ENCODE measurements at places on chromosomes 3 and 15.
A peak's percentile ranks its signal among the peaks of the same experiment; 100 is the strongest.

DNA sequence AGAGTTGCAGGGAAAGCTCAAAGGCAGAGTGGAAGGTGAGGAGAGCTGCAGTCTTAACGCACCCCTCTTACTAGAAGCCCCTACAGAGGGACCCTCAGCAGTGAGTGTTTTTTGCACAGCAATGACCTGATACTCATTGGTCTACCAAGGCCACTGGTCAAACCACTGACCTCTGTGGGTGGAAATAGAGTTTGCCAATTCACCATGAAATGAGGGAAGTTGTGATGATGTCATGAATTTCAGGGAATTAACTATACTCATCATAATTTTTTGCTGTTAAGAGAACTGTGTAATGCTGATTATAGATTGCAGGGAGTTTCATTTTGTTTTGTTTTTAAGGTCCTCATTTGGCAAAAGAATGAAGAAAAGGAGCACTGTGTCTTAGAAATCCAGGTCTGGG lies 101.7 kb upstream of the SMAD3 start:
- no peak for DNase-seq

GRCh38 chr15:49421991-49422390 lies 1.1 kb upstream of the FGF7 start:
- DNase-seq, result peak; percentile 69

DNA sequence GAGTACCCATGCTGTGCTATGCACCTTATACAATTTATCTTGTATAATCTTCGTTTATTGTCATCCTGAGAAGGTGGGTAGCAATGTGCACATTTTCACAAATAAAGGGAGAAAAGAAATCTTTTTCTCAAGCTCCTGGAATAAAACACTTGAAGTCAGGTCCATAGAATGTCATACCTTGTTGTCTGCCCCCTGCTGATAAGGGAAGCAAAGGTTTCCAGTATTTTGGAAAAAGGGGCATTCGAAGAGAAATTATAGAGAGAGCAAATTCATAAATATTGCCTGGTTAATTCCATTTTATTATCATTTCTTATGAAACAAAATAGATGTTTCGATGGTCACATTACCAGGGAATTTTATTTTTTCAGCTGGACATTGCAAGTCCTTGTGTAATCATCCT lies 277.8 kb downstream of the RAP2B start:
- DNase-seq, result no peak

GRCh38 chr3:172291650-172292049 lies 156.6 kb downstream of the GHSR start:
- DNase-seq, result no peak

DNA sequence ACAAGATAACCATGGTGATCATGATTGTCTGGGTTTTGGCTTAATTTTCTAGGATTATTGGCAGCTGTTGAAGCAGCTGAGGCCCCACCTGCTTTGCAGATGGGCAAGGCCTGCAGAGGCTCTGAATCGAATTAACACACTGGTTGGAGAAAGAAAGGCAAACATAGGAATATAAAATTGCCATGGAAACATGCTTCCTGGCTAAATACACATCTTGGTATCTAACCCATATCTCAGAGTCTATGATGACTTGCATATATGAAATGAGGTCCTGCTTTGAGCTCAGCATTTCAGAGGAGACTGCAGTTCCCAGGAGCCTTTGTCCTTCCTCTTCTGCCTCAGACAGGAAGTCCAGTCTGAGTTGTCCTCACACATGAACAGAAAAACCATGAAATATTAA lies 24.3 kb upstream of the SV2B start:
- no peak for DNase-seq

GRCh38 chr3:185744997-185745843 lies 79.6 kb downstream of the IGF2BP2 start:
- DNase-seq, result peak; percentile 98

DNA sequence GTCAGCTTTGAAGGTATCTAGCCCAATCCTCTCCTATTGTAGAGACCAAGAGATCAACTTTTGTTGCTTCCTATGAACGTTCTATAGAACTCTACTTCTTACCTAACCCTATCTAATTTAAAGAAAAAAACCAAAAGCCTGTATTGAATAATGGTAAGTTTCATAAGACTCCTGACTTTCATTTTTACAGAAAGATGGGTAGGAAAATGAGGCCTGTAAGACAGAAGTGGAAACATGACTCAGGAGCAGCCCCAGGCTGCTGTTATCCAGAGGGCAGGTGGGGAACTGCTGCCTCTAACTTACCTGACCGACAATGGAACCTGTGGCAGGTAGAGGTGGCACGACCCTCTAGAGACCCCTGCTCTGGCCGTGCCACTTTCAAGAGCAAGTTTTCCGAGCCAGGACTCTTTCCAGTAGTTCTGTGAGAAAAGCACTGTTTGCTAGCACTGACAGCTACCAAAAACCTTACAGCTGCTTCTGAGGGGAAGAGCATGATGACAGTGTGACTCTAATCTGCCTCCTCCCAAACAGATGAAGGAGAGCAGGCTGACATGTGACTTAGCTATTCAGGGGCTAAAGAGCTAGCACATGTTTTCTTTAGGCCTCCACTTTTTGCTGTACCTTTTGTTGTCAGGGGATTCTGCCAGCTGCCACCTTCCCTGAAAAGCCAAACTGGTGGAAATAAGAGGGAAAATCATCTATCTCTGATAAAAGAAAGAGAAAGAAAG lies 17.5 kb downstream of the POPDC2 start:
- peak; percentile 33 for DNase-seq

- DNase-seq, result no peak
These were observed 3.6 kb upstream of the COL6A5 start for GRCh38 chr3:130341882-130342281.

DNA sequence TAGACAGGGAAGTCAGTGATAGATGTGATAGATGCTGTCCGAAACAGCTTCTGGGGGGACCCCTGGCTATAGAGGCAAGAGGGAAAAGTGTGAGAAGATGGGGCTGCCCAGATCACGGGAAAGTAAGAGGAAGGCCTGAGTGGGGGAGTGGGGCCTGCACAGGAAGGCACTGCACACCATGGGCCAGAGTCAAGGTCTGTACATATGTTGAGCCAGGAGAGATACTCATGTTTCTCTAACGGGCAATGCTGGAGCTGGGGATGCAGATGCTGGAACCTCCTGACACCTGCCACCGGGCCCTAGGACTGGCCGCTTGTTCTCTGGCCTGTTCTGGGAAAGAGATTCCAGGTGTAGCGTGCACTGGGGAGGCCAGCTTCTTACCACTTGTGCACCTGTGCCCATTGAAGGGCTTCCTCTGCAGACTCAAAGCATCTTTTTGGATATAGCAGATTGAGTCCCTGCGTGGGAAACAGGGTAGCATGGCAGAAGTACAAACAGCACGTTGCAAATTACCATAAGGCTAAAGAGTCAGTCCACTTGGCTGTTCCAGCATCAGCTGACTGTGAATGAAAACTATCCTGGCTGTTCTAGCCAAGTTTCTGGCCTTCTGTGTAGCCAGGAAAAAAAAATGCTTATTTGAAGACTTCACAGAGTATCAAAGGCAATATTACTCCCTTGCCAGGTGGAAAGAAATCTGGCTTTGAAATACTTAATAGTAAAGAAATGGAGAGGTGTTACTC lies 77.1 kb upstream of the GSK3B start:
- DNase-seq, result peak; percentile 54

DNA sequence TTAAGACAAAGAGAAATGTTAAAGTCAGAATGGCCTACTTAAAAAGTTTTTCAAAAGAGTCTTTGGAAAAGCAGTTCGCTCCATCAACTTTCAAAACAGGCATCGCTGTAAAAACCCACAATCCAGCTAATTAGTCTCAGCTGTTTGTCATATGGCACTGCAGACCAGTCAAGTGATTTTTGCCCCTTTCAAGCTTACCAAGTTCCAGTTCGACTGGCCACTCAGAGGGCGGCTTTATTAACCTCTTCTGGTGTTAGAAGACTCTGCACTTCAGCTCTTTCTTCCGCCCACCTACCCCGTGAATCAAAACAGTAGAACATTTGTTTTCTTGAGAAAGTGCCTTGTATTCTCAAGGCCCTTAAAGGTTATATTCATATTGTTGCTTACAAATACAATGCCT lies 19.3 kb downstream of the RAB27A start:
- no peak for DNase-seq

GRCh38 chr3:139638518-139638917 lies 39.3 kb downstream of the NMNAT3 start:
- DNase-seq, result no peak

DNA sequence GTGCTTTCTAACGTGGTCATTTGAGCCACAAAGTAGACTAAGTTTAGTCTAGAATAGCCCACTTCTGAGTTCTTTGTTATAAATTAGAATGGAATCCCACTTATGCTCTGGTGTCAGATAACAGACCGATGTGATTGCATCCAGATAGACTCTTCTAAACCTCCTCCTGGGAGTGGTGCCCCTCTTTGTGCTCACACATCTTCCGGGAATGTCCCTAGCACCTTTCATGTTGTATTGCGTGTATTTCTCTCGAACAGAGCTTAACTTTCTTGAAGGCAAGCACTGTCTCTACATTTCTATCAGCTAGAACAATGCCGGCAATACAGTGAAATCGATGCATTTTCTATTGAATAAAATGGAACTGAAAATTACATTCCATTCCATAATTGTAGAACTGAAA lies 23.0 kb downstream of the CP start:
- peak; percentile 5 for DNase-seq

DNA sequence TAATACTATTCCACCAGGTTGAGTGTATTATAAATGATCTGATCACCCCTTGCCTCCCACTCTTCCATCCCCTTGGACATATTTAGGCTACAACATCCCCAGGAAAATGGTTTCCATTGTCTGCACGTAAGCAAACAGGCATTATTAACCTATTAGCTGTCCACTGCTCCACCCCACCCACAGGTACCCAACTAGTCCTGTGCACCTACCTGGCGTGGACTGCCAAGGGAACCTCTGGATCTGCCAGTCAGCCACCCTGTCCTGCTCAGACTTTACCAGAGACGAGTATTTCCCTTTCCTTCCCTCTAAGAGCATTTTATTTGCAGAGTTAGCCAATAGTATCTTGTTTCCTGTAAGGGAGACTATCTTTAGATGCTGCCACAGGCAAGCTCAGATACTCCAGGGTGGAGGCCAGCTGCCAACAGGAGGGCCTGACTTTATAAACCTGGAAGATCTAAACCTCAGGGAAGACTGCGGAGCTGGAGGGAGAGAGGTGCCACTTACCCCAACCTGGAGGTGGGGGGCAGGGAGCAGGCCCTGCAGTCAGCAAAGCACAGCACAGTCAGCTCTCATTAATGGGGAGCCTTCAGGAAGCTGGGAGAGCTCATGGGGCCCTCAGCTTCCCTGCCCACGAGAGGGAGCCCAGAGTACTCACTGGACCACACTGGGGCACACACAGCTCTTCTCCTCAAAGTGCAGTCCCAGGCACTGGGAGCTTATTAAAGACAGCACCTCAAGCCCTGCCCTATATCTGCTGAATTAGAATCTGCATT lies at the start of gene CX3CR1:
TSS of gene CX3CR1 (minus strand) at position 292 of the 773 bp plus-strand sequence. CDS start 13,527 bp downstream, outside the sequence.
- DNase-seq, result no peak

GRCh38 chr3:78900880-78901279 lies 866.9 kb downstream of the ROBO1 start:
- no peak for DNase-seq

- no peak for DNase-seq
These were observed 16.3 kb upstream of the NEK10 start for GRCh38 chr3:27385504-27385903.

- DNase-seq, result no peak
These were observed 150.5 kb upstream of the IQSEC1 start for GRCh38 chr3:13223574-13224237.

- no peak for DNase-seq
These were observed 38.8 kb downstream of the DNAJC13 start for GRCh38 chr3:132456136-132456535.

DNA sequence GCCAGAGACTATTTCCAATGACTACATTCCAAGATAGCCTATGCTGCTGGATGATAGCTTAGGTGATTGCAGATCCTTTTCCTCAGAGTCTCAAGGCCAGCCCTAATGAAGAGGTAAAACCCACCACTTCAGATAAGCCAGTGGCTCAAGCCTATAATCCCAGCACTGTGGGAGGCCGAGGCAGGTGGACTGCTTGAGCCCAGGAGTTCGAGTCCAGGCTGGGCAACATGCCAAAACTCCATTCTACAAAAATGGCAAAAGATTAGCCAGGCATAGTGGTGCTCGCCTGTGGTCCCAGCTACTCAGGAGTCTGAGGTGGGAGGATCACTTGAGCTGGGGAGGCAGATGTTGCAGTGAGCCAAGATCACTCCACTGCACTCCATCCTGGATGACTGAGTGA lies 495.3 kb downstream of the ZIC1 start:
- no peak for DNase-seq

DNA sequence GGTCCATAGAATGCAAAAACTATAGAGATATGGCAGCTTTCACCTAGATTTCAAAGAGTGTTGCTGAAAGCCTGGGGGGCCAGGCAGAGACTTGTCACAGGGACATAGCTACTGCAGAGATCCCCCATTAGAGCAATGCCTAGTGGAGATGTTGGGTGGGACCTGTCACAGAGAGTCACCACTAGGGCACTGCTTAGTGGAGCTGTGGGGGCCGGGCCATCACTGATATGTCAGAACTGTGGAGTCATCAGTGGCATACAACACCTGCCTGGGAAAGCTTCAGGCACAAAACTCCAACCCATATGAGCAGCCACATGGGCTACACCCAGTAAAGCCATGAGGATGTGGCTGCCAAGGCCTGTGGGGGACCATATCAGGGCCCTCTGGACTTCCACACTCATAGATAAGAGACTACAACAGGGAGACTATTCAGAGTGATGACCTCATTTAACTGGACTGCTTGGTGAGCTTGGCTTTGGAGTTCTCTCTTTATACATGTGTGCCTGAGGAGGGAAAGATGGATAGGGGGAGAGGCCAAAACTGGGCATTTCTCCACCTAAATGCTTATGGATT lies 176.3 kb downstream of the ZNF621 start:
- no peak for DNase-seq

- no peak for DNase-seq
These were observed 1.8 kb downstream of the BCHE start for GRCh38 chr3:165835431-165835830.

DNA sequence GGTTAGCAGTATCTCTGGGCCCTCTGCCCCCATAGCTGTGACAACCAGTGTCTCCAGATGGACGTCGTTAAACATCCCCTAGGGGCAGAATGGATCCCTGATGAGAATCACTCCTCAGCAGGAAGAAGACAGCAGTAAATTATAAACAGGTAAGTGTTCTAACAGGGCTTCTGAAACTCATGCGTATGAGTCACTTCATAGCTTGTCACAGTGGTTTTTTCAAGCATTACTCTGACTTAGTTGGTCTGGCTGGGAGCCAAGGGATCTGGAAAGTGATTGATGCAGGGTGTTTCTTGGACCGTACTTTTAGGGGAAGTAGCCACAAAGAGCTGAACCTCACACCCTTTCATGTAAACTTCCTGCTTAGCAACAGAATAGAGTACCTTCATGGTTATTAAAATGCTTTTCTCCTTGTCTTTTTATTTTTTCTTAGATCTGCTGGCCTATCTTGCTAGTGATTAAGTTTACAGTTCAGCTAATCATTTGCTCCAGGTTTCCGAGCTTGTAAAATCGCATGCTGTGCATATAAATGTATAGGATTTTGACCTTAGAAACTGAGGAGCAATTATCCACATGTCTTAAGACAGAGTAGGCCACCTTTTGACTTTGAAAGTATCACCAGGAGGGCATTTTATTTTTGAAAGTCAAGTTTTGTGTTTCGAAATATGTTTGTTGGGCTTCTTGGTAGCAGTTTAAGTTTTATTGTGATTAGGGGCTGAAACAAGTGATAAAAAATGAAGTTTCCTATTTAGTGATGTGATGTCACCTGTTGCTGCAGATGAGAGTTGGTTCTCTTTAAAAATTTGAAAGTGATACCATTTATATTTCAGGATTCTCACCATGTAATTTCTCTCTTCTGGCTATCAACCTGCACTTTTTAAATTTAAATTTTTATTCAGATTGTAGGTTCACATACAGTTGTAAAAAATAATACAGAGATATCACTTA lies 333.9 kb downstream of the PTPRG start:
- DNase-seq, result peak; percentile 82

- DNase-seq, result peak; percentile 61
These were observed 49.4 kb downstream of the TGM4 start for GRCh38 chr3:44923632-44924456.

Measured in GM23248 (cell line).